ENCODE measurements at places on chromosomes 4 and X. TPM values are rescaled to one million over a fixed set of nuclear protein-coding genes. Genes with fewer than 3 reads are reported as not detected.
A peak's percentile ranks its signal among the peaks of the same experiment; 100 is the strongest.

Gene HNRNPDL
- 372 TPM for total RNA-seq

Gene RAB9B
- 0.84 TPM for total RNA-seq

Gene TMEM47
- 11.5 TPM for total RNA-seq

Gene SSX1
- not detected for total RNA-seq

Gene AMBN
- total RNA-seq: not detected

Gene FAM47E
- total RNA-seq: 0.50 TPM

Gene AFF2
- 3.7 TPM for total RNA-seq

Gene IL9R
- total RNA-seq: not detected

- no peak overlapping the region for H3K4me3 ChIP-seq
- H3K27ac ChIP-seq: no peak overlapping the region
- DNase-seq: no peak
- H3K27me3 ChIP-seq: no peaks in the 10 kb centered on the region
- H3K36me3 ChIP-seq: peaks cover 13% of the 10 kb centered on the region
Measured at GRCh38 chr4:896630-897029, 35.5 kb downstream of the GAK start.

DNA sequence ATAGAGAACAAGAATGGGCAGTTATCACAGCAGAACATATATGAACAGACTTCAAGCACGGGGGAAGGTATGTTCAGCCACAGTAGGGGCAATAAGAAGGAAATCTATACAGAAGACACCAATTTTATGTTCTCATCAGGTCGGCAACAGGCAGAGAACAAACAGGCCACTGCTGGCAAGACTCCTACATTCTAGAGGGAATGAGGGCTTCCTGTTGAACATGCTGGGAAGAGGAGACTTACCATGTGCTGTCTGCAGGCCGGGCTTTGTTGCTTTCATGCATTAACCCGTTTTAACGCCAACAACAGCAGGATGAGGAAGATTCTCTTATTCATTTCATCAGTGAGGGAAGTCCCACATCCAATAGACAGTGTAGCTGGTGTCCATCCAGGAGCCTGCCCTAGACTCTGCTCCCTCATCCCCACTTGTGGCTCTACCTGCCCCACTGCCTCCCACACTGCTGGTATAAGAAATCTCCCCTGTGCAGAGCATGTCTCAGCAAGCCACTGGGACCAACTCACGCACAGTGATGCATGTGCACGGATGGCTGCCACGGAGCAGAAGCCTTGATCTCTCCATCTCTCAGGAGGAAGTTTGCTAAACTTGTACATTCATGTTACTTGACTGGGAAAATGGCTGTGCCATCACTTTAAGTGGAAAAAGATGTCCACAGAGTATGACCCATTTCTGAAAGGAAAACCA, 84.5 kb downstream of the ACOX3 start:
- no peak overlapping the region for H3K27ac ChIP-seq
- DNase-seq: peak; percentile 15
- no peak overlapping the region for H3K4me3 ChIP-seq
- H3K36me3 ChIP-seq: no peaks in the 10 kb centered on the region
- no peaks in the 10 kb centered on the region for H3K4me1 ChIP-seq
- no peaks in the 10 kb centered on the region for H3K27me3 ChIP-seq

- DNase-seq: no peak
- H3K4me3 ChIP-seq: peak overlapping the region; percentile 88
- no peak overlapping the region for H3K27ac ChIP-seq
- H3K4me1 ChIP-seq: no peaks in the 10 kb centered on the region
- H3K27me3 ChIP-seq: no peaks in the 10 kb centered on the region
Measured at GRCh38 chrX:147913570-147913969, 1.9 kb downstream of the FMR1 start.

DNA sequence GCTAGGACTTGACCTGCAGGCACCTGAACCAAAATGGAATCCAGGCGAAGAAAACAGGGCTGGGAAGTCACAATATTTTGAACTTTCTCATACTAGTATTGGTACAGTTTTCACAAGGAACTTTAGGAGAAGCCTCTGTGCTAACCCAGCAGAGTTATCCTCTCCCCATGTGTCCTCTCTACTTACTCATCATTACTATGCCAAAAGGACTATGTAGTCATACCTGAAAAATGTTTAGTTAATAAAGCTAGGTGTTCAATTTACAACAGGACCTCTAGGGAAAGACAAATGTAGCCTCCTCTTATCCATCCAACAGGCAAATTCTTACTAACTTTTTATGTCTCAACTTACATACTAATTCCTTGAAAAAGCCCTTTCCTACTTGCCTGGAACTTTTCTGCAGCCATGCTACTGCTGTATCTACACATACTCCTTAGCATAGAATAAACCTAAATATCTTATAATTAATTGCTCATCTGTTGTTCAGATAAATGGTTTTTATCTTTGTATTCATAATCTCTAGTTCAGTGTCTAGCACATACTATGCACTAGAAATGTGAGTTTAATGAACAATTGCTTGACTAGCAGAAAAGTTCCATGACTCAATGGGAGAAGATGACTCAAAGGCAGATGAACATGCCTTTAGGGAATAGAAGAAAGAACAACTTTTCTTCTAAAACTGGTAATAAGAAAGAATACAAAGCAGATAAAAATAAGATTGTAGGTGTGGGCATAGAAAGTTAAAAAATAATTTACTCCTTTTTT, 215.5 kb upstream of the VEGFC start:
- H3K36me3 ChIP-seq: no peaks in the 10 kb centered on the region
- no peaks in the 10 kb centered on the region for H3K27me3 ChIP-seq
- H3K4me1 ChIP-seq: no peaks in the 10 kb centered on the region
- H3K4me3 ChIP-seq: no peak overlapping the region
- H3K27ac ChIP-seq: no peak overlapping the region
- no peak for DNase-seq

- DNase-seq: peak; percentile 98
- peak overlapping the region; percentile 69 for H3K27ac ChIP-seq
- no peaks in the 10 kb centered on the region for H3K36me3 ChIP-seq
- H3K4me1 ChIP-seq: peaks cover 6% of the 10 kb centered on the region
Measured at GRCh38 chrX:40474205-40474626, 106.6 kb upstream of the ATP6AP2 start.

- peaks cover 12% of the 10 kb centered on the region for H3K4me1 ChIP-seq
- H3K27me3 ChIP-seq: no peaks in the 10 kb centered on the region
Measured at GRCh38 chr4:120064887-120065286, 1.8 kb downstream of the MAD2L1 start.

DNA sequence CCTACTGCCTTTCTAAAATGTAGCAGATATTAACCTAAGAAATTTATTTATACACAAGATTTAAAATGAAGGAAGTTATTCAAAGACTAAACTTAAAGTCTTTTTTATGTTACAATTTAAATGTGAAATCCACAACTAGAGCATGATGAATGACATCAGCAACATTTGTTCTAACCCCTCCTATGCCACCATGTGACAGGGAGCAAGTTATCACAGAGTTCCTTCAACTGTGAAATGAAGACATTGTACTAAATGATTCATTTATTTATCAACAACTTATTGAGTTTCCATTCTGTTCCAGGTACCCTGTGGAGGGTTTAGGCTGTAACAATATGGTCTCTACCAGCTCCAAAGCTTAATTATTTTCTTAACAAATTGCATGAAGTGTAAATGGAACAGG, 76.9 kb downstream of the SLC39A8 start:
- DNase-seq: no peak
- no peak overlapping the region for H3K4me3 ChIP-seq
- H3K27ac ChIP-seq: no peak overlapping the region
- H3K4me1 ChIP-seq: no peaks in the 10 kb centered on the region
- peaks cover 17% of the 10 kb centered on the region for H3K36me3 ChIP-seq
- no peaks in the 10 kb centered on the region for H3K27me3 ChIP-seq

- peaks cover 5% of the 10 kb centered on the region for H3K4me1 ChIP-seq
- H3K27me3 ChIP-seq: no peaks in the 10 kb centered on the region
- H3K4me3 ChIP-seq: no peak overlapping the region
- H3K36me3 ChIP-seq: no peaks in the 10 kb centered on the region
- no peak overlapping the region for H3K27ac ChIP-seq
Measured at GRCh38 chr4:108933046-108933445, 170.2 kb upstream of the ETNPPL start.

GRCh38 chrX:9703406-9703805, 62.2 kb downstream of the GPR143 start:
- no peak overlapping the region for H3K4me3 ChIP-seq
- DNase-seq: no peak
- no peaks in the 10 kb centered on the region for H3K4me1 ChIP-seq
- no peak overlapping the region for H3K27ac ChIP-seq

GRCh38 chrX:129830494-129830893, 13.2 kb downstream of the ZDHHC9 start:
- no peak for DNase-seq
- no peak overlapping the region for H3K27ac ChIP-seq
- no peaks in the 10 kb centered on the region for H3K4me1 ChIP-seq
- H3K36me3 ChIP-seq: peaks cover 14% of the 10 kb centered on the region
- no peak overlapping the region for H3K4me3 ChIP-seq

DNA sequence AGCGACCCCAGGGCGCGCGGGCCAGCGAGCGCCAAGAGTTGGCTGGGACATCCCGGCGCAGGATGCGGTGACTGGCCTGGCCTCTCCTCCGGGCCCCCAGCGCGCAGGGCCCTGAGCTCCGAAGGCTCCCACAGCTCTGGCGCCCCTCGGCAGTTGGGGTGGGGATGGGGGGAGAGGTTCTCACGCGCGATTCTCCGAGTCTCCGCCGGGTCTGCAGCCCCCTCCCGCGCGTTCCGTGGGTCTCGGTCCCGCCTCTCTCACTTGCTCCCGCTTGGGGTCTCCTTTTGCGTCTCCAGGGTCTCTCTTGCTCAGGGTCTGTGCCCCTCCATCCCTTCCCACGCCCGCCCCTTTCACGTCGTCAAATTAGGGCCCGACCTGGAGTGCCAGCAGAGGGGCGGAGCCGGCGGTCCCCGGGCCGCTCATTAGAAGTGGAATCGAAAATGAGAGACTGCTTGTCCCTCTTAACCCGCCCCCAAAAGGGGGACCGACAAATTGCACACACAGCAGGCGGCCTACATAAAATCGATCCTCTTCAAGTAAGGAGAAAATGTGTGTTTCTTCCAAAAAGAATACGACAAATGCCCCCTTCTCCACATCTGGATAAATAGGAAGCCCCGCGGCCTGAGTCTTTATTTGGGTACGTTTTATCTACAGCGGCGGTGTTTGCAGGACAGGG, 877 bp upstream of the NKX1-1 start:
- H3K4me3 ChIP-seq: no peak overlapping the region
- H3K4me1 ChIP-seq: no peaks in the 10 kb centered on the region
- H3K27me3 ChIP-seq: peaks cover 100% of the 10 kb centered on the region

DNA sequence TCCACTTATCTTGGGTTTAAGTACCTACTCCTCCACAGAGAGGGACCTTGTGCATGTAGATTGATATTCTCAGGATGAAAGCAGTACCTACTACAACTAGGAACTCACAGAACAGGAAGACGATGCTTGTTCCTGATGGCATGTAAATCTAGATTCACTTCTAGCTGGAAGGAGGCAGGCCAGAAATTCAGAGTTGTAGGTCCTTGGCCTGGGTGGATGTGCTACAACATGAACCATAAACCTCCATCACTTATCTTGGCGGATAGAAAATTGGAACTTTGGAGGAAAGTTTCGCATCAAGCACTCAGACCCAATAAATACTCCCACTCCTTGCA, 9.3 kb upstream of the SMIM20 start:
- H3K27me3 ChIP-seq: no peaks in the 10 kb centered on the region
- no peak overlapping the region for H3K27ac ChIP-seq
- no peak overlapping the region for H3K4me3 ChIP-seq
- H3K4me1 ChIP-seq: no peaks in the 10 kb centered on the region

DNA sequence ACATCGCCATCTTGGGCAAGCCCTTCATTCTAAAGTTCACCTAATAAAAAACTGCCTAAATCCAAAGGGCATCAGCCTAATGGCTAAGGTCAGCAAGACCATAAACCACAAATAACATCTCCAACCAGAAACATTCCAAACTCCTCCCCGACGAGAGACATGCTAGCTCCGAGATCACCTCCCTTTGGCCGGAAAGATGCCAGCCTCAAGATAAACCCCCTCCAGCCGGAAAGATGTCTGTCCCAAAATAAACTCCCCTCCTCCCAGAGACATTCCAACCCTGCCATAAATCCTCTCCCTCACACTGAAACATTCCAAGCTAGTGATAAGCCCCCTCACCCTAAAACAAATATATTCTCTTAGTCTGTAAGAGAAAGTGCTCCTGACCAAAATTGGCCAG, 13.3 kb upstream of the DYNLT3 start:
- no peaks in the 10 kb centered on the region for H3K27me3 ChIP-seq
- no peak for DNase-seq
- H3K36me3 ChIP-seq: no peaks in the 10 kb centered on the region
- H3K4me3 ChIP-seq: no peak overlapping the region
- no peaks in the 10 kb centered on the region for H3K4me1 ChIP-seq

DNA sequence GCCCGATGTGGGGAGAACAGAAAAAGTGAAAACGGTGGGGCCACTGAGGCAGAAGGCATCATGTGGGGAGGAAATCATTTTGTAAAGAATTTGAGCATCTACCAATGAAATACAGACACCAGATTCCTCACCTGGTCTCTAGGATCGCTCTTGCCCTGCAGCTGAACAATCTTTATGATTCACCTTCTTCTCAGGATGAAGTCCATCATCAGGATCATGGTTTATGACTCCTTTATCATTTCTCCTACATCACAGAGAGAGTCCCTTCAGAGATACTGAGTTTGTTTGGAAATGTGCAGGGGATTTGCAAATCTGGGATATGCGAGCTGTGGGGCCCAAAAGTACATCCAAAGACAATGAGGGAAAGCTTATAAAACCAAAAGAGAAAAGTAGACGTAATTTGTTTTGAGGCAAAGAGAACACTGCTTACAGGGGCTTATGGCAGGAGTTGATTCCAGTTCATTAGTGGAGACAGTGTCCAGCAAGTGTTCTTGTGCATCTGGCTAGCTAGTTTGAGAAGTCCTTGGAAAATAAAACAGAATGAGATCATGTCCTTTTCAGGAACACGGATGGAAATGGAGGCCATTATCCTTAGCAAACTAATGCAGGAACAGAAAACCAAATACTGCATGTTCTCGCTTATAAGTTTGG, 15.3 kb upstream of the ANXA5 start:
- no peak for DNase-seq
- H3K4me3 ChIP-seq: peak overlapping the region; percentile 75
- H3K36me3 ChIP-seq: no peaks in the 10 kb centered on the region
- H3K27me3 ChIP-seq: no peaks in the 10 kb centered on the region
- peaks cover 6% of the 10 kb centered on the region for H3K4me1 ChIP-seq

DNA sequence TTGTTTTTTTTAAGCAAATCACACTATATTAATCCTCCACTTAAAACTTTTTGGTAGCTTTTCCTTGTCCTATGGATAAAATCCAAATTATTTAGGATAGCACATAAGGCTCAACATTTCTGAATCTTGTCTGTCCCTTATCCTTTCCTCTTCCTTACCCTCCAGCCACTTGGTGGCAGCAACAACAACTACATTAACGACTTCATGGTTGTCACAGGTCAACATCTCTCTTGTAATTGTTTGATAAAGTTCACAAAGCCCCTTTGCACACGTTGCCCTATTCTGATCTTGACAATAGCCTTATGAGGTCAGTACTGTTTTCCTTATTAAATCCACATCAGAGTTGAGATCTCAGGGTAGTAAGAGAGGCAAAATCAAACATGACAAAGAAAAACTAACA, 269.0 kb upstream of the PABPC4L start:
- no peak overlapping the region for H3K27ac ChIP-seq
- no peaks in the 10 kb centered on the region for H3K36me3 ChIP-seq
